ENCODE measurements at places on chromosomes 3 and 15. TPM values are rescaled to one million over a fixed set of nuclear protein-coding genes. Genes with fewer than 3 reads are reported as not detected.

GRCh38 chr15:90301707-90302300, 36.3 kb downstream of the NGRN start:
- no peak for DNase-seq

DNA sequence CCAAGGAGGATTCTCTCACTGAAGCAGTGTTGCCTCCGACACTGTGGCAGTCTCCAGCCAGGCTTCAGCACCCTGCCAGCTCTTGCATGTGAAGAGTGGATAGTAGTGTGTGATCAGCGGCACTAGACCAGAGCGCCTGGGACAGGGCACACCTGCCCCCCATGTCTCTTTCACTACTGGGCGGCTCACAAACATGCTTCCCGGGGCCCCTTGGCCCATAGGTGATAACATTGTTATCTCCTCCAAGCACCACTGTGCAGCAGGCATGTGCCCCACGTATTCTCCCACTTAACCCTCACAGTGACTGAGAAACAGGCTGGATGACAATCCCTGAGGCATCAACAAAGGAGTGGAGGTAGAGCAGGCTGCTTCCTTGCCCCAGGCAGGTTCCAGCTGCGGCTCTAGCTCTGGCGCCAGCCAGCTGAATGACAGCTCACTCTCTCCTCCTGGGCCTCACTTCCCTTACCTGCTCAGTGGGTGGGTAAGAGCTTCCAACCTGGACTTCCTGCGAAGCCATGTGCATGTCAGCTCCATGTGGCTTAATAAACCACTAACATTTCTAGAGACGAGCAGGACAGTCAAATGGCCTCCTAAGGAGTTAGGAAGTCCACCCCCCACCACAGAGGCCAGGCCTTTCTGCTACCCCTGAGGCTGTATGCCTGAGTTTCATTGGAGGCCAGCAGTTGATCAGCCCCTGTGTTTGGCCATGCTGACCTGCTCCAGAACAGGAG, 37.8 kb downstream of the KLF13 start:
- DNase-seq, result no peak

GRCh38 chr3:194871864-194872668, 186.4 kb downstream of the FAM43A start:
- peak; percentile 39 for DNase-seq

GRCh38 chr15:90707489-90707888, 9.7 kb upstream of the BLM start:
- DNase-seq, result no peak

FAM81A gene
- polyA plus RNA-seq, result not detected

AHSG gene
- polyA plus RNA-seq, result not detected

ANKRD63 gene
- polyA plus RNA-seq, result not detected
